ENCODE measurements at places on chromosomes 16 and 17.

DNA sequence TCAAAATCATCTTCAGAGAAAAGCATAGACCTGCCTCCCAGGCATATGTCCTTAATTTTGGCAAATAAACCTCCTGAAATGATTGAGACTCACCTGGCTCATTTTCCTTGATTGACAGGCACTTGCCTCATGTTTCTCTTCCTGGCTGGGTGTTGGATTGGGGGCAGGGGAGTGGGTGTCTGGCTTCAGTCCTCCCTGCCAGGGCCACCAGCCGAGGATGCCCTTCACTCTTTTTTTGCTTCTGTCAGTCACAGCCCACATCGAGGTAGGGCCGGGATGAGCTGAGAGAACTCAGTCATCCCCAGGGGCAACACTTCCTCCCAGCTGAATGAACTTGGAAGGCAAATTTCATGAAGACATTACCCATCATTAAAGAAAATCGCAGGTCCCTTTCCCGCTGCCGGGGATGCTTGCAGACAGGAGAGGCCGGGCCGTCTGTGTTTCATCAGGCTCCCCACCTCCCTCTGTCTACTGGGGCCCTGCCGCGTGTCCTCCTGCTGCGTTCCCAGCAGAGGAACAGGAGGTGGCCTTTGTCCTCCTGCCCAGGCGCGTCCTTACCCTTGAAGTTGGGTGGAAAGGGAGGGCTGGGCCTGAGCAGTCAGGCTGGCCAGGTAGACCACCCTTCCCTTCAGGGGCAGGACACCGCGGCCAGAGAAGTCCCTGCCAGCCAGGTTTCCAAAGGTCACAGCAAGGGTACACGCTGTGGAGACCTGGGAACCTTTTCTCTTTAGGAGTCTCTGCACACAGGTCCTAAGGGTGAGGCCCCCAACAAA is 11.2 kb upstream of the DNAH17 start:
- no peak for DNase-seq

GRCh38 chr17:61542027-61542426 is 49.0 kb downstream of the NACA2 start:
- DNase-seq = no peak

GRCh38 chr17:14784997-14785696 is 480.0 kb downstream of the PMP22 start:
- DNase-seq = no peak

DNA sequence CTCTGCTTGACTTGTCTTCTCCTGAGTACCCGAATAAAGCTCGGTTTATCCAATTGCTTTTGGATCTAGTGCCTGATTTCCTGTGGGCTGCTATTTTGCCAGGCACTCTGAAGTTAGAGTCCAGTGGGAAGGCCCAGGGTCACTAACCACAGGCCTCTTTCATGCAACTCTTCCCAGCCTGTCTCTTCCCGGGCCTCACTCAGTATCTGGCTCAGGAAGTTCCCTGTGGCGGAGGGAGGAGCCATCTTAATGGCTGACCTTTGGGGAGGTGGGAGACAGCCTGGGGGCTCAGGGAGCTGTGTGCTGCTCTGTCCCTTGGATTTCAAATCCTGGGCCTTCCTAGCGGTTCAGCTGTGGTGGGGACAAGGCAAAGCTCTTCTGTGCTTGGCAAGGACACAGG is 328.5 kb downstream of the SLC39A11 start:
- DNase-seq = no peak

DNA sequence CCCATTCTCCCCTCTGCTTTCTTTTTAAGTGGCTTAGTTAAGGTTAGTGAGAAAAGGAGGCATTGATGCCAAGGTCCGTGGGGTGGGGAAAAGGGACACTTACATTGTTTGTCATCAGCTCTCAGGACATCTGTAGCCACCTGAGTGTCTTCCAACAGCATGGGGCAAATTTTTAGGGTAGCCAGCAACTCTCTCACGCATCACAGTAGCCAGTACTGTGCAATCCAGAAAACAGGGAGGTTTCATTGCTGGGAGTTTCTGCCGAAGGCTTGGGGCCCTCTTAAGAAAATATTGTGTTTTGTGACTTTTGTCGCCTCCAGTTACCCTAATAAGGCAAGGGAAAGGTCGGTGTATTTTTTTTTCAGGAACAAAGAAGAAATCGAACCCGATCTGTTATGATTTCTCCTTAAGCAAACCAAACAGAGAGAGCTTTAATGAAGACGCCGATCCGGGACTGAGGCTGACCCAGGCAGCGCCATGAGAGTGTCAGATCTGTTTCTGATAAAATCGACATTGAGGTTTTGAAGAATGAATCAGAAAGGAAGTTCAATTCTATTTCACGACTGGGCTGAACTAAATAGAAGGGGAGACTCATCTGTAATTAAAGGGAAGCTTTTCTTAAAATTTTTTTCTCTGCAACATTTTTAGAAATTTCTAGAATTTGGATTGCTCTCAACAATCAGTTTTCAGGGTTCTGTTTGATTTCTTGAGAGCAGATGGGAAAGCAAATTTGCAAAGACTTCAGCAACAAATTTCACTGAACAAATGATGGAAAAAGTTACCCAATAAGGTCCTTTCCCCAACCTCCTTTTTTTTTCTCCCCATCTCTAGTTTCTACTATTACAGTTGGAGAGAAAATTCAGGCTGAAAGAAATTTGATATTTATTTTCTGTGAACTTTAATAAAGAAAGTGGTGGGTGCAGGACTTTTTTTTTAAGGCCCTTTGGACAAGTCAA is 144.7 kb upstream of the IRX3 start:
- no peak for DNase-seq

- DNase-seq = no peak
Measured at GRCh38 chr16:86723689-86724088, 145.3 kb downstream of the FOXL1 start.

DNA sequence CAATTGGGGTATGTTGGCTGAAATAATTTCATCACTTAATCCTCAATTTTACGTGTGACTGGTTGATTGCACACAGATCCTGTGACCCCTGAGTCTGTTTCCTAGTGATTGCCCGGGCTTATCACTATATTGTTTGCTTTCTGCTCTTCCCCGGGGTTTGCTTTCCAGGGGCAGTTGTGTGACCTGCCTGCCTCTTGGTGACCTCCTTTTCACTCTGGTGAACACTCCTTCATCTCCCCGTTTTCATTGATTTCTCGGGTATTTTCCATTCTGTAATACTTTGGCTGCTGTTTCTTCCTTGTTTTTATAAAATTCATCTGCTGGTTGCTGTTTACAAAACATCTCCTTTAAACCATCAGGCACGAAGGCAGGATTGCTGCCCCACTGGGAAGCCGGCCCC is 36.0 kb downstream of the NTN1 start:
- no peak for DNase-seq

DNA sequence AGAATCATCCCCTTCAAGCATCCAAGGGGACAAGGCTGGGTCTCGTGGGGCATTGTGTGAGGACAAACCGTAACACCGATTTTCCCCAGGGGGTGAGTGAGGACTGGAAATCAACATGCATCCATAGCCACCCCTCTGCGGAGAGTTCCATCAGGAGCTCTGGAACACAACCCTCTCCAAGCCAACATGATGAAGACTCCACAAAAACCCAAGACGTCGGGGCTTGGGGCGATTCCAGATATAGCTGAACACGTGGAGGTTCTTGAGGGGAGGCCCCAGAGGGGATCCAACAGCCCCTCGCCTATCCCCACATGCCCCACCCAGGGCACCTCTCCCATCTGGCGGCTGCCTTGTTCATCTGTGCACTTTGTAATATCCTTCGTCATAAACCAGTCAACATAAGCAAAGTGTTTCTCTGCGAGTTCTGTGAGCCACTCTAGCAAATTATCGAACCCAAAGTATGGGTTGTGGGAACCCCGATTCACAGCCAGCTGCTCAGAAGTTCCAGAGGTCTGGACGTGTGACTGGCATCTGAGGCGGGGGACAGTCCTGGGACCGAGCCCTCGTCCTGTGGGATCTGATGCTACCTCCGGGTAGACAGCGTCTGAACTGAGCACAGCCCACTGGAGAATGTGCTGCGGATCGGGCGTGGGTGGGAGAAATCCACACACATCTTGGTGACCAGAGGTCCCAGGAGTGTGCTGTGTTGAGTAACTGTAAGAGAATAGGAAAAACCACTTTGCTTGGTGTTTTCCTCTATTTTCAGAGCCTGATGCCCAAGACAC is 55.5 kb downstream of the RPH3AL start:
- DNase-seq = no peak

DNA sequence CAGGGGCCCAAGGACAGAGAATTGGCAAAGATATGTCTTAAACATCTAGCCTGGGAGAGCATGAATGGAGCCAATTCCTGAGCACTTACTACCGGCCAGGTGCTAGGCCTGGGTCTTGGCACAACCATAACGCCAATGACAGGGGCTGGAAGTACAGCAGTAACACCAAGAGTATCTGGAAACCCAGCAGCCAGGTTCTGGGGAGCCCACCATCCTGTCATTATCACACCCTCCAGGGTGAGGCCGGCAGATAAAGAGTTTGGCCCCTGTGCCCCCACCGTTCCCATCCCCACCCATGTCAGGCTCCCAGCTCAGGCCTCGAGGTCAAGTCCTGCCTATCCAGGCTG is 508 bp upstream of the TMC8 start:
- peak; percentile 25 for DNase-seq
